ENCODE measurements at places on chromosomes 2 and 18.

DNA sequence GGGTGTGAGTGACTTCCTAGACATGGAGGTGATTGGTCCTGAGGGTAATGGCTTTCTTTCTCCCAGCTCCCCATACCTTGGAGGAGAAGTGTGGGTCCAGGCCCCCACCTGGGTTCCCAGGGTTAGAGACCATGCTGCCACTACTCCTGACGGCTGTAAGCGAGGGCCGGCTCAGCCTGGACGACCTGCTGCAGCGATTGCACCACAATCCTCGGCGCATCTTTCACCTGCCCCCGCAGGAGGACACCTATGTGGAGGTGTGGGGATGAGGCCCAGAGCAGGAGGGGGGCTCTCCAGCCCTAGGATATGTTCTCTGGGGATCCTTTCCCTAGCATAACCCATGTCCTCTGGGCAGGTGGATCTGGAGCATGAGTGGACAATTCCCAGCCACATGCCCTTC is 21.8 kb downstream of the CAD start:
- DNase-seq, result no peak

- DNase-seq, result no peak
Measured at GRCh38 chr2:85913884-85914881, 25.4 kb upstream of the ST3GAL5 start.

DNA sequence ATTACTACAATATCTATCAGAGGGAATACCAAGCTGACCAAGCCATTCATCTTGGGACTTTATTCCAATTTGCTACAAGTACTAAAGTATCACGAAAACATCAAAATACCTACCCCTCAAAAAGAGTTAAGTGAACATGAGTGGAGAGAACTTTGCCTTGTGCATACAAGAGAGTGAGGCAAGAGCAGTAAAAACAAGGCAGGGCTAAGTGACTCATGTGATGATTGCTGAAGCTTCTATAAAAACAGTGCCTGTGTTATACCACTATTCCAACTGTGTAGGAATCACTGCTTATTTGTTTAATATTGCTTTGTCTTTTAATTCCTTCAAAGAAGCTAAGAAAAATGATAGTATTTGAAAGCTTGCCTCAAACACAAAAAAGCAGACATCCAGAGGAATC is 61.2 kb downstream of the FARSB start:
- no peak for DNase-seq

- DNase-seq, result no peak
Measured at GRCh38 chr2:132374961-132375360, 41.6 kb upstream of the GPR39 start.

GRCh38 chr2:230075988-230076631 is 7.4 kb upstream of the SLC16A14 start:
- no peak for DNase-seq

DNA sequence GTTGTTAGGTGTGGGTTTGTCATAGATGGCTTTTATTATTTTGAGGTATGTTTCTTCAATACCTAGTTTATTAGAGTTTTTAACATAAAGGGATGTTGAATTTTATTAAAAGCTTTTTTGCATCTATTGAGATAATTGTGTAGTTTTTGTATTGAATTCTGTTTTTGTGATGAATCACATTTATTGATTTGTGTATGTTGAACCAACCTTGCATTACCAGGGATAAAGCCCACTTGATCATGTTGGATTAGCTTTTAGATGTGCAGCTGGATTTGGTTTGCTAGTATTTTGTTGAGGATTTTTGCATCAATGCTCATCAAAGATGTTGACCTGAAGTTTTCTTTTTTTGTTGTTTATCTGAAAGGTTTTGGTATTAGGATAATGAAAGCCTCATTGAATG is 328.2 kb downstream of the ADCYAP1 start:
- DNase-seq, result no peak

- DNase-seq, result no peak
Measured at GRCh38 chr2:3728104-3729054, 25.0 kb downstream of the DCDC2C start.

DNA sequence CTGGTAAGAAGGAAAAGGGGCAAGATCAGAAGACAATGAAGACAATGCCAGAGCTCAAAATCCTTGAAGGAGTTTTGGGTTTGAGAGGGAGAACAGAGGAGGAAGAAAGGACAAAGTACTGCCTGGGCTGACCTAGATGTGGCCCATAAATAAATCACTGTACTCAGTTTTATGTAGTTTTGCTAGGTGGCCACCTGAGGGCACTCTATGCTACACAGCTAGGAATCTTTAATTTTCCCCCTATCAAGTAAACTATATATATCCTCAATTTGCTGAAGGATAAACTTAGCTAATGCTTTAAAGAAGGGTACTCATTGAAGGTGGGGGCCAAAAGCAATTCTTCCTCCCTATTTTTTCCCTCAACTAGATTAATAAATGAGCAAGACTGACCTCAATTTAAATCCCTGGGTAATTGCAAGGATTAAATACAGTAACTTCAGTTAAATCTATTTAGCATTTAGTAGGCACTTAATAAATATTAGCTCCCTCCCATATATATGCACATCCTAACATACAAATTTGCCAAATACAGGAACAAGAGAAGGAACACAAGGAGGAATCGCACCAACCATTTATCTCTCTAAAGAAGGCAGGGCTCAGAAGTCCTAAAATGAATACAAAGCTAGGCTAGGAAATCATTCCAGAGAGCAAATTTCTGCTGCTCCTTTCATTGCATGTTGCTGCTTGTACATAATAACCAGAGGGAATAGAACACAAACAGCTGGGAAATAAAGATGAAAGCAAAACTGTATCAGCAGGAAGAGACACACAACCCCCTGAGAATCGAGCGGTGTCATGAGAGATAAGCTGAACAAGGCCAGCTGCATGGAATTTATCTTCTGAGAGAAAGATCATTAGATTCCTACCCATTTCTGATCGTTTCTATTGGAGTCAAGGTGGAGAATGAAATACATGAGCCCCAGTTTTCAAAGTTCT is 540.1 kb downstream of the NRXN1 start:
- DNase-seq, result no peak

- no peak for DNase-seq
Measured at GRCh38 chr2:49286726-49287125, 132.4 kb upstream of the FSHR start.

- DNase-seq, result no peak
Measured at GRCh38 chr2:237244976-237245646, 159.4 kb downstream of the COPS8 start.

- no peak for DNase-seq
Measured at GRCh38 chr2:95203911-95204310, 3.4 kb upstream of the ZNF892 start.

- no peak for DNase-seq
Measured at GRCh38 chr2:36214691-36215090, 140.9 kb upstream of the CRIM1 start.
